ENCODE measurements at places on chromosomes 16 and 17. TPM values are rescaled to one million over a fixed set of nuclear protein-coding genes. Genes with fewer than 3 reads are reported as not detected.

Gene P2RX1
- 2.1 TPM for total RNA-seq

- DNase-seq = no peak
Observed at GRCh38 chr17:47733674-47734410, 806 bp downstream of the TBX21 start.

Gene PRAC2
- total RNA-seq = not detected

- DNase-seq = no peak
Observed at GRCh38 chr16:526181-527014, 1.1 kb upstream of the CAPN15 start.

DNA sequence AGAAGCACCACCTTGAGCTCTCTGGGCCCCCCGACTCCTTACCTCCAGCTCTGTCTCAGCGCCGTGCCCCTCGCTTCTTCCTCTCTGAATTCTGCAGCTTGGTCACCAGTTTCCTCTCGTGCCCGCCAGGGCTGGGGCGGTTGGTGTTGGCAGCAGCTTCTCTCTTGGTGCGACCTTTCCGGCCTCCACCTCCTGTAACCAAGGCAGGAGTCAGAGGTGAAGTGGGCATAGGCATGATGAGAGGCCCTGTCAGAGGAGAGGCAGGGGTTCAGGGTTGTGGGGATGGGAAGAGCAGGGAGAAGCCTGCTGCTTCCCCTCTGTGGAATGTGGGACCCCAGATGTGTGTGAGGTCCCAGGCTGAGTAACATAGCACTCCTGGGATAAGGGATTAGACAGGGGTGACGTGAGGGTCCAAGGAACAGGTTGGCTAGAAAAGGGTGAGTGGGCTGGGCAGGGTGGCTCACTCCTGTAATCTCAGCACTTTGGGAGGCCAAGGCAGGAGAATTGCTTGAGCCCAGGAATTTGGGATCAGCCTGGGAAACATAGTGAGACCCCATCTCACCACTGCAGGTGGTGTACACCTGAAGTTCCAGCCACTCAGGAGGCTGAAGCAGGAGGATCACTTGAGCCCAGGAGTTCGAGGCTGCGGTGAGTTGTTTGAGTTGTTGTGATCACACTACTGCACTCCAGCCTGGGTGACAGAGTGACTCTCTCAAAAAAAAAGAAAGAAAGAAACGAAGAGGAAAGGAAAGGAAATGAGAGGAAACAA, 626 bp downstream of the NUPR1 start:
- DNase-seq = no peak

GRCh38 chr17:43400943-43401717, 2.3 kb downstream of the ARL4D start:
- DNase-seq = no peak

GRCh38 chr17:4949321-4950074, 1.2 kb upstream of the PFN1 start:
- peak; percentile 46 for DNase-seq

DNA sequence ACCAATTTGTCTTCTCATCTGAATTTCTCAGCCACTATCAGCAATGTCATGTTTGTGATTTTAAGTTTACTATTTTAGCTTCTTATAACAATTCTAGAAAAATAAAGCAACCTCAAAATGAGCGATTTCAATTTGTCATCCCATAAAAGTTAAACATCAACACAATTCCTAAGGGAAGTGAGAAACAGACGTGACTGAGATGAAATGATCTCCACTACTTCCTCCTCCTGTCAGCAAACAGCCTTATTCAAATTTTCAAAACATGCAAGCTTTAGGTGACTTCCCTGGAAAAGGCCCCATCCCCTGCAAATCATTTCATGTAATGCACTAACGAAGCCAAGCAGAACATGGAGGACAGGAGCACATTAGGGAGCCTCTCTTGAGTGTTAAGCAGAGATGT, 64.9 kb downstream of the ZNF652 start:
- no peak for DNase-seq

Gene CCDC40
- 3.9 TPM for total RNA-seq

GRCh38 chr16:2485811-2486507, 11.0 kb downstream of the TBC1D24 start:
- DNase-seq = no peak

Gene HIC1
- 14.1 TPM for total RNA-seq

Gene ITGAD
- total RNA-seq = not detected

DNA sequence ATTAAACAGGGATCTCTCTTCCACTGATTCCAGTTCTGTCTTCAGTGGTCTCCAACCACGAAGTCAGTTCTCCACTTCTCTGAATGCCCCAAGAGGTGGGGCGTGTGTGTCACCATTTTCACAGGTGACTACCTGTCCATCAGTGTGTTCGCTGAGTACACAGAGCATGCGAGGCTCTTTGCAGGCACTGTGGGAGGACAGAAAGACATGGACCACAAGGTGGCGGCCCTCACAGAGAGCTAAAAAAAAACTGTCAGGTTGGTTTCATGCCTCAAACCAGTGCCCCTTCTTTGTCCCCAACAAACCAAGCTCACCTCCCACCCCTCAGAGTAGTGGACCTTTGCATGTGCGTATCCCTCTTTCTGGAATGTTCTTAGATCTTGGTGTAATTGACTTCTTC, 13.8 kb downstream of the EMP2 start:
- DNase-seq = no peak

Gene NDRG4
- 26.5 TPM for total RNA-seq

Gene PRDM7
- not detected for total RNA-seq

Gene CLDN7
- total RNA-seq = 210 TPM

DNA sequence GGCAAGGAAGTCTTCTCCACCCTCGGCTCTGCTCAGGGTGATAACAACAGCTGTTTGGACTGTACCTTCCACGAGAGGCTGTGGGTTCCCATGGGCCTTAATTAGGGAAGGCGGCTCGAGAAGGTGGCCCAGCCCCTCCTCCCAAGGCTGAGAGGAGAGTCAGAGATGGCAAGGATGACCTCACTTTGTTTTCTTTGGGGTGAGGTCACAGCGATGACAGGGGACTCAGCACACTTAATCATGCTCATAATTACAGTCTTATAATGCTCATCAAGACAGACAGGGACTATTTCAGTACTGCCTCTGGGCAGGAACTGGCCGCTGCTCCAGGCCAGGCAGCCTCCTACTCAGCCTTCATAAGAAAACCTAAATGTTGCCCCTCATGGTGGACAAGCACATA, 19.7 kb downstream of the WFDC1 start:
- no peak for DNase-seq
